Stimulated activated CD4-positive, alpha-beta T cell treated with anti-CD3 and anti-CD28 coated beads, Interleukin-1b, Interleukin-23, amount 100 ng/mL, for 1 hour (primary cell): ENCODE measurements at places on chromosomes 4 and X.

- no peak for DNase-seq
Measured at GRCh38 chr4:121711263-121712000, 14.7 kb upstream of the ANXA5 start.

GRCh38 chr4:41991916-41992767, 1.8 kb downstream of the SLC30A9 start:
- no peak for DNase-seq

DNA sequence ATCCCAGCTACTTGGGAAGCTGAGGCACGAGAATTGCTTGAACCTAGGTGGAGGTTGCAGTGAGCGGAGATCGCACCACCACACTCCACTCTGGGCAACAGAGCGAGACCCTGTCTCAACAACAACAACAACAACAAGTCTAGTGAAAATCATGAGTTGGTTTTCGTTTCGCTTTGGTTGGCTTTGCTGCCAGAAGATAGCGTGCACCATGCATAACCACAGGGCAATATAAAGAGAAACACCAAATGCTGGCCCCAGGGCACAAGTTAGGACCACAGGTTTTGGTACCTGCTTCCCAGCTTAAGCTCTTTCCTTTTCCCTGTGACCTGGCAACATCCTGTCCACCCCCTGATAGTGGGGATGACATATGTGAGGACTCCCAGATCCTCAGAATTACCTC, 21.5 kb upstream of the HMGB3 start:
- no peak for DNase-seq

DNA sequence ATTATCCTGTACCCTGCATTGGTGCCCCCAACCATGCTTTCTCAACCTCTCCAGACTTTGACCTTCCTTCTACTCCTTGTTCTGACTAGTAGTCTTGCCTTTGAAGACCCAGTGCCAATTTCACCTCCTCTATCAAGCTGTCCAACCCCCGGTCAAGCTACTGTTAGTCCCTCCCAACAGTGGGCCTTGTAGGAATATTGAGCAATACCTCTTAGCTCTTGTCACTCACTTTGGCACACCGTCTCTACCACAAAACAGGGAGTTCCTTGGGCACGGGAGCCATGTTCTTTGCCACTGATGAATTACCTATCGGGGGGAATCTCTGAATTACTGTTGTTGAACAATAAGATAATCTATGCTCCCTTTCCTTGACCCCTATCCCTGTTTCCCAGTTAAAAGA, 25.2 kb downstream of the LAS1L start:
- DNase-seq = no peak

DNA sequence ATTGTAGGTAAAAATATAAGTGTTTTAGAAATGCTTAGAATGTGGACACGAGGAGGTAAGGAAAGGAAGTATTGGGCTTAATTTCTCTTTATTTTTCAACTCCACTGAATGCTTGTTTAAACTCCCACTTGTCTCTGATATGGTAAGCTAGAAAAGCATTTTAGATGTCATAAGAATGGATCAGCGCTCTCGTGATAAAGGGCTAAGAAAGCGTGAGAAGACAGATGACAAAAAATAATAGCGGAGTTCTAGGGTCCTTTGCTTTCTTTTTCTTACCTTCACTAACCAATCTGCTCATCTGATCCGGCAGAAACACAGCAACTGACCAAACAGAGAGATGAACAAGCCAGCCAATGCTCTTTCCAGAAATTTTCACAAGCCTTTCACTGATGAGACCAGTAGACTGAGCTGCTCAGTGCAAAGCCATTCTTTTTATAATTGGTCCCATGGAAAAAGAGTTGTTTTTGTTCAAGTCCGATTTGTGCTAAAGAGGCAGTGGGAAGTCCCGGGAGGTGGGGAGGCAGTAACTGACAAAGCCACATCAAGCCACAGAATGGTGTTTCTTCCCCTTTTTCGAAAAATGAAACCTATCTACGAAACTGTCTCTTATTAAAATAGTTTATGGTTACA, at the start of gene TASL:
Gene TASL (minus strand): TSS at position 405 of the 630 bp plus-strand sequence. CDS start 17,411 bp downstream, outside the sequence.
- DNase-seq = no peak

DNA sequence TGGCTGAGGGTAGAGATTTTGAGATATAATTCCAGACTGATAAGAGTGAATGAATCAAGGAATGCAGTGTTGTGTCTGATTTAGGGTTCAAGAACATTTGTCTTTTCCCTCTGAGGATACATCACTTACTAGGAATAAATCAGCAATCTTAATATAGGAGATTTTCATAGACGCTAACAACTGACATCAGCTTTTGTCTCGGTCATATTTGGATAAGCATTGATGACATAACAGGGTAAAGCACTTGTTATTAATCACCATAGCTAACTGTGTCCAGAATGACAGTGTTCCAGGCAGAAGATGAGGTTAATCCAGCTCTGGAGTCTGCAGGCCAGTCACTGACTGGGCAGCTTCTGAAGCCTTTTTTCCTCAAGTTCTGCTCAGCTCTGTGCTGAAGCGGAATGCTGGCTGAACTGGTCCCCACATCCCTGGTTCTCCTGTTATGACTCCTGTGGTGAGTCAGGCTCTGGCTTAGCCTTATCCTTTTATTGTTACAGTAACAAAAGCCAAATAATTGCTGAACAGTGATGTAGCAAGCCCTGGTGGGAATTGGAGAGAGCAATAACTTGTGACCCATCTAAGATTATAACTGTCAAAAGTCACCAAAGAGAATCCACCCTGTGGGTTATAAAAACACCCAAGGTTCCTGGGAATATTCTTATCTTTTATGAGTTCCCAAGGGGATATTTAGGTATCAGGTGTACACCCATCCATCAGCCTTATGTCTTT, 41.8 kb downstream of the FNIP2 start:
- no peak for DNase-seq

DNA sequence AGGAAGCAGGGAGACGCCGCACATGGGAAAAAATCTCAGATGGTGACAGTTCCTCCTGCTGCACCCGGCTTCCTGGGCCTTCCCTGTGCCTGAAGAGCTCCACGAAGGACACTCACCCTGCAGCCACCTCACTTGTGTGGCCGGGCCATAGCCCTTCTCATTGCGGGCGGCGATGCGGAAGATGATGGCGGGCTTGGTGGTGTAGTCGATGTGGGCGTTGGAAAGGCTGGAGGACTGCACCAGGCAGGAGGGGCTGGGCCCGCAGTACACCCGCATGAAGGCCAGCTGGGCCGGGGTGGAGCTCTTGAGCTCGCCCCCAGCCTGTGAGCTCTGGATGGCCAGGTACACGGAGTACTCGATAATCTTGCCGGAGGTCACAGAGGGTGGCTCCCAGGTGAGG, 5.7 kb upstream of the RENBP start:
- DNase-seq = no peak

DNA sequence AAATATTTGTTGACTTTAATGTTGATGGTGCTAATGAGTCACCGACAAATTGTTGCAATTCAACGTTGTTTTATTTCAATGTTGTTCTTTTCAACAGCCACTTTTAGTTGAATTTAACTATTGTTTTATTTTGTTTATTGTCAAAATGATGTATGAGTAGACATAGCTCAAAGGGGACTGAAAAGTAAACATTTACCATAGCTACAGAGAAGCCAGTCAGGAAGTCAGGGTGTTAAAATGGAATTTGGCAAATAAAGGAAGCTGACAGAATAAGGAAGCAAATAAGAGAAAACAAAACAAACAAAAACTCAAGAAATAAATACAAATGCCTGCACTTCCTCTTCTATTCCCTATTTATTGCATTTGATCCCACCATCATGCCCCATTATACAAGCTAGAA, 648.4 kb upstream of the HTR2C start:
- DNase-seq = no peak
